ENCODE measurements at places on chromosomes 3 and 15.

- DNase-seq: peak; percentile 18
Observed at GRCh38 chr3:134397755-134398154, 23.5 kb upstream of the AMOTL2 start.

- no peak for DNase-seq
Observed at GRCh38 chr3:41000471-41000870, 198.8 kb upstream of the CTNNB1 start.

DNA sequence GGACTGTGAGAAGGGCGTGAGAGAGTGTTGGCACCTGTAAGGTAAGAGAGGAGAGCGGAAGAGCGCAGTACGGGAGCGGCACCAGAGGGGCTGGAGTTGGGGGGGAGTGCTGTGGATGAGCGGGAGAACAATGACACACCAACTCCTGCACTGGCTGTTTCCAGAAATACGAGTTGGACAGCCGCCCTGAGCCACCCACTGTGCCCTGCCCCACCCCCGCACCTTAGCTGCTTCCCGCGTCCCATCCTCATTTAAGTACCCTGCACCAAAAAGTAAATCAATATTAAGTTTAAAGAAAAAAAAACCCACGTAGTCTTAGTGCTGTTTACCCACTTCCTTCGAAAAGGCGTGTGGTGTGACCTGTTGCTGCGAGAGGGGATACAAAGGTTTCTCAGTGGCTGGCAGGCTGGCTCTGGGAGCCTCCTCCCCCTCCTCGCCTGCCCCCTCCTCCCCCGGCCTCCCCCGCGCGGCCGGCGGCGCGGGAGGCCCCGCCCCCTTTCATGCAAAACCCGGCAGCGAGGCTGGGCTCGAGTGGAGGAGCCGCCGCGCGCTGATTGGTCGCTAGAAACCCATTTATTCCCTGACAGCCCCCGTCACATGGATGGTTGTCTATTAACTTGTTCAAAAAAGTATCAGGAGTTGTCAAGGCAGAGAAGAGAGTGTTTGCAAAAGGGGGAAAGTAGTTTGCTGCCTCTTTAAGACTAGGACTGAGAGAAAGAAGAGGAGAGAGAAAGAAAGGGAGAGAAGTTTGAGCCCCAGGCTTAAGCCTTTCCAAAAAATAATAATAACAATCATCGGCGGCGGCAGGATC lies at the start of gene SOX2:
Gene SOX2, plus strand, starts transcription at position 601 of the 811 bp plus-strand sequence. CDS start 436 bp downstream, outside the sequence.
- peak; percentile 97 for DNase-seq

GRCh38 chr3:10356461-10356981 lies 35.6 kb upstream of the SEC13 start:
- no peak for DNase-seq

DNA sequence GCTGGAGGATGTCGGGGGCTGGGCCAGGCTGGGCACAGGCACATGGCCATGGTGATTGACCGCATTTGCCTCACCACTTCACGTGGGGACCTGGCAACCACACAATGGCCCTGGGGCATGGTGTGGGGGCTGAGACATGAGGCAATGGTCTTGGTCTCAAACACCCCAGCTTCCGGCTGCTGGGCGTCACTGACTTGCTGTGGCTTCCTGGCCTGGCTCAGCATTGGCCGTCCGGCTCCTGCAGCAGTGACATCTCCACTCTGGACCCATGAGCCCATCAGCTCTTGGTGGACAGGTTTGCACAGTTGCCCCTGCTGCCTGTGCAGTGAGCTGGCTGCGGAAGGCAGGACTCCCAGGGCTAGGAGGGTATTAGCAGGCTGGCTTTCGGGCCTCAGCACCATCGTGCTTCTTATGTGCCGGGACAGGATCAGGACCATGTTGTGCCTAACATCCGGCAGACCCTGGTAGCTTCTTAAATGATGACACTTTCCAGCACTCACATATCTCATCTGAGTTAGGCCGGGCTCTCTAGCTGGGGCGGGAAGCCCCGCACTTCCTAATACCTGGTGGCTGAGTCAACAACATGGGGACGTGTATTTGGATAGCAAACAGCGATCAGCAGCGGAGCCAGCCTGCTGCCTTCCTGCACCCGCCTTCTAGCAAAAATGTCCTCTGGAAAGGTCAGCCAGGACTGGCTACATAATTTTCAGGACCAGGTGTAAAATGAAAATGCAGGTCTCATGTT lies 34.1 kb downstream of the ZNF710 start:
- DNase-seq: peak; percentile 17

DNA sequence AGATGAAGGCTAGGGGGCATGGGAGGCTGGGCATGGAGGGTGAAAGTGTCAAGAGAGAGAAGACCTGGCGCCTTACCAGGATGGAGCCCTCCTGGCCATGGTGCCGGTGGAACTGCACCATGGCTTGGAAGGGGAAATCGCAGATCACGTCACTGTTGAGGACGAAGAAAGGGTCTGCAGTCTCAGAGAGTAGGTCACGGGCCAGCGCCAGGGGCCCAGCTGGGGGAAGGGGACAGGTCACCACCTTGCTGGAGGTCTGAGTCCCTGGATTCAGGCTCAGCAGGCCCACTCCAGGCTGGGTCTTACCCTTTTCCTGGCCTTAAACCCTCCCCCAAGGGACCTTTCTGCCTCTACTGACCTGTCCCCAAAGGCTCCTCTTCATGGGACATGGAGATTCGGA lies 855 bp downstream of the GMPPB start:
- DNase-seq: no peak

DNA sequence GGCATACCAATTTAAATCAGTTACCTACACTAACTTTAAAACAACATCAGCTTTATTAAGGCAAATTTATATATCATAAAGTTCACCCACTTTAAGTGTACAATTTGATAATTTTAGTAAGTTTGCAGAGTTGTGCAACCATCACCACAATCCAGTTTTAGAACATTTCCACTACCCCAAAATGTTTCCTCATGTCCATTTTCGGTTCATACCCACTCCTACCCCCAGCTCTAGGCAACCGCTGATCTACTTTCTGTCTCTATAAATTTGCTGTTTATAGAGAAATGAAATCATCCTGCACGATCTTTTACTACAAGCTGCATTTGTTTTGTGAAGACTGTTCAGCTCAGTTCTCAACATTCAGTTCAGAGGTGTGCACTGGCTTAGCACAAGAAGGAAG lies 31.5 kb upstream of the FAM81A start:
- no peak for DNase-seq

DNA sequence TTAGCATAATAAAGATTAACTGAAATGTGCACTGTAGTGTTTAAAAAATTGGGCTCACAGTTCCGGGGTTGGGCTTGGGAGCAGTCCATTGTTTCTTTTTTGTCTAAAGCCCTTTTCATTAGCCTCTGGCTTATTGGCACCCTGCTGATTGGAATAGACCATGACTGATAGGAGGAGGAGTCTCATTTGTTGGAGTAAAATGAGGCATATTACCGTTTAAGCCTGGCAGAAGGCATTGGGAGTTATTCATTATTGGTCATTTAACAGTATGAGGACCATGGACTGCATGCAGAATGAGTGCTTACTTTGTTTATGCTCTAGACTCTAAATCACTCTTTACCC lies 139.0 kb upstream of the CGNL1 start:
- peak; percentile 91 for DNase-seq

DNA sequence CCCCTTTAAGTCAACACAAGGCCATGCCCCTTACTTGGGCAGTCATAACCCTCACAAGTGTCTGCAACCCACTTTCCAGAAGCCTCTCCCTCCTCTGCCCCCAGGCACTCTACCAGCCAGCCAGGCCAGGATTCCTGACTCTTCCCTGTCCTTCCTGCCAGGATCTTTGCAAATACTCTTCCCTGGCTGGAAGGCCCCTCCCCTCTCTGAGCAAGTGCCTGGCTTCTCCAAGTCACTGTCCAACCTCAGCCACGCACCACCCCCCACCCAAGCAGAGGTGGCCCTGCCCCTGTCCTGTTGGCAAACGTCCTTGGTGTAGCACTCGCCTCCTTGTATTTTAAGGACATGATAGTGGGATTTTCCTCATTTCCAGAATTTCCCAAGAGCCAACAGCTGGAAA lies 54.7 kb upstream of the USP3 start:
- no peak for DNase-seq

DNA sequence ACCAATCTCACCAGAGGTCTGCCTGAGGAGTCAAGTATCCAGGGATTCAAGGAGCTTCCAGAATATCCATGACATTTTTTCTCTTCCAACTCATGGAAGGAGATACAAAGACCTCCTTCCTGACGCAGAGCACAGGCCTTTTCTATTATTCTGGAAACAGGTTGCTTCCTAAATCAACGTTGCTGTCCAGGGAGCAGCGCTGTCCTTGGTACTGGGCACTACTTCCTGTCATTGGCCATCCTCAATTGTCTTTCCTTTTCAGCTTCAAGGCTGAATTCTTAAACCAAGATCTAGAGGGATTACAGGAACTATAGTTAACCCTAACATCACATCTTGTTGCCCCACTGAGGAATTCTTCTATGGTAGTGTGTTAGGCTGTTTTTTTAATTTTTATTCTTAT lies 50.4 kb upstream of the TBC1D21 start:
- no peak for DNase-seq

Measured in NCI-H345 (cell line).